ENCODE measurements at places on chromosomes 16 and 17.

DNA sequence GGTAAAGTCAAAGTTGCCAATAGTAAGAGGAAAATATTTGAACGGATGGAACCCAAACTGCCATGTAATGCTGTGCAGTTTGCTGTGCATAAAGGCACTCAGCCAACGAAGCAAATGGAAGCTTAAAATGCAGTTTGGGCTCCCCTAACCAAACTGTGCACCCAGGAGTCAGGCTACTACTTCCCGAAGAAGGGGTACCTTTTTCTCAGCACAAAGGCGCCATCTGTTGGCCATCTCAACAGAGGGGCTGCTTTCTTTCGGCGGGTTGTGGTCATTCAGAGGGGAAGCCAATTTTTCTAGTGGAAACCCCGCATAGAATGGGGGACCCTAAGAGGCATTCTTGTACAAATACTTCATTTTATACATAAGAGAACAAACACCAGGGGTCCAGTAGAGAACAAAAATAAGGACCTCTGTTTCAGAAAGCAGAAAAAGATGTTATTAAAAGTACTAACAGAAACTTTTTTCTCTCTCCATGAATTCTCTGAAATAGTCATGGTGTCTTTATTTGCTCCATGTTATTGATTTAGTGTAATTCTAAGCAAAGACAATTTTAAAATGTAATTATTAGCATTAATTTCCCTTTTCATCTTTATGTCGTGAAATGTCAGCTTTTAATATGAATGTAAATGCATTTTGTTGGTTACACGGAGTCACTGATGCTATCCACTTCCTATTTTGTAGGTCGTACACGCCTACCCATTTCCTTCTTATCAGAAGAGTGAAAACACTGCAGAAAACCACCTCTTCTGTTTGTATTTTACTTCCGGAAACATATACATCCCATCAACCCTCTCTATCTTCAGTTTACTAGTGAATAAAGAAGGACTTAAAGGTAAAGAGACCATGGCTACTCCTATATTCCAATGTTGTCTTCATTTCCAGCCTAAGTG lies 453.3 kb downstream of the KCNJ2 start:
- no peak for DNase-seq

- DNase-seq, result no peak
Observed at GRCh38 chr17:55284001-55284884, 19.5 kb downstream of the HLF start.

GRCh38 chr16:10080051-10080772 lies 102.0 kb downstream of the GRIN2A start:
- peak; percentile 96 for DNase-seq

GRCh38 chr17:38609280-38610031 lies 3.7 kb upstream of the SRCIN1 start:
- no peak for DNase-seq

DNA sequence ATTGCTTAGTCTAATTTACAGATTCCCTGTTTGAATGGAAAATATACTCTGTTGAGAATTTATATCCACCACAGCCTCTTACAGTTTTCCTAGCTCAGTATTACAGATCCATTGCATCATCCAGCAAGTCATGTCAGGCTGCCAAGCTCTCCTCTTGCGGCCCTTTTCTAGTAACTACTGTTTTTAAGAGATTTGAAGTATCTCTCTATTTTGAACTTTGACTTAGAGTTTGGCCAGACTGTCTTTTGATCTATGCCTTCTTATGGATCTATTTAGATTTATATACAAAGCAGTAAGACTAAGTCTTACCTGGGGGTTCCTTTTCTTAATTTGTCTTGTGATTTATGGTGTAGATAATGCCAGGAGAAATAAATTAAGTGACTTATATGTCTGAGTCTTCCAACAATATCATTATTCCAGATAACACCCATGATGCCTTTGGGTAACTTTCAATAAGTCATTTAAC lies 53.1 kb upstream of the ABCC11 start:
- no peak for DNase-seq

DNA sequence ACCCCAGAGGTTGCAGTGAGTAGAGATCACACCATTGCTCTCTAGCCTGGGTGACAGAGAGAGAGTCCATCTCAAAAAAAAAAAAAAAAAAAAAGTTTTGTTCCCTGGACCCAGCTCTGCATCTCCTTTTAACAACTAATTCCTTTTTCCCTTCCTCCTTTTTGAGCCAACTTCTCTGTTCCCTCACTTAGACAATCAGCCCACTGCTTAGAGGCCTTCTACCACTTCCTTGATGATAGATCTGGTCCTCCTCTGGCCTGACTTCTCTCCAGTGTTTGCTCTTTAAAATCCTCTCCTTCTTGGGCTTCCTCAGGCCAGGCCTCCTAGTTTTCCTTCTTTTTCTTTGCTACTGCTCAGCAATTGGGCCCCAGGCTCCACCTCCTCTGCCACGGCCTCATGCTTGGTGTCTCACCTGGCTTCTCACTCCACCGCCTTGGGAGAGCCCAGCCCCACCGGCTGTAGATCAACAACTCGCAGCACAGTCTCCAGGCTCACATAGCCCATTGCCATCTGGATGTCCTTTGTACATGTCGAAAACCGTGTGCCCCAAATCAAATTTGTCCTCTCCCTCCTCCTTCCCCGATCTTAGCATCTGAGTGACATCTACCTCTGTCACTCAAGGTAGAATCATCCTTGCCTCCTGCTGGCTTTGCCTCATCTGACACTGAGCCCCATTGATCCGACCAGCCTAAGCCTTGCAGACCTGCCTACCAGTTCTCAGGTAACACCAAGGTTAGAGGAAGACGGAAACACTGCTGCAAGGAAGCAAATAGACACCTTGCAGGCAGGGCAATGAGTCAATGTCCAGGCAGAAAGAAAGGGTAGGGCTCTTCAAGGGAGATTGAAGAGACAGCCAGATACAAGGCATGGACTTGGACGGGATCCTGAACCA lies 17.4 kb downstream of the ARHGAP27 start:
- no peak for DNase-seq

DNA sequence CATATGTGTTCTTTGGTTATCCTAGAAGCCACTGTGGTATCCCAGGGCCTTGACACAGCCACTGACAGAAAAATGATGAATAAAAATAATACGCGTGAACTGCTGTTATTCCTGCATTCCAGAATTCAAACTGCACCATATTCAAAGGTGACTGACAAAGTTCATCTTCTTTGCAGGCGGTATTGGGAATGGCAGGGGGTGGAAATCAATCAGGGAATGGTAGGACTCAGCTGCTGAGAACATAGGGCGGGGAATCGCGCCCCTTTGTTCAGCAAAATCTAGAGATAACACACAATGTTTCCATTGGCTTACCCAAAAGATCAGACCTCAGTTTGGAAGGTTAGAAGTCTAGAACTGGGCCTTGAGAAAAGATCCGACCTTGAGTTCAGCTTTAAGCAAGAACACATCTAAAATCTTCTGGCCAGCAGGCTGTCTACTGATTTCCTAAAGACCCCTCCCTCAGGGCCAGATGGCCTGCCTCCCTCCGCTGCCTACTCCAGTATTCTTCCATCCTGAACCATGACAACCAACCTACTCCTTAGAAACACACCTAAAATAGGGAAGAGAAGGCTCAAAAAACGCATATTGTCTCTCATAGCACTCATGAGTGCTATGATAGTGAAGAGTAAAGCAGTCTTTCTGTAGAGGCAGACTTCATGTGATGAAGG lies 34.1 kb downstream of the CDK5R1 start:
- DNase-seq, result no peak

GRCh38 chr16:30569281-30569680 lies 2.2 kb downstream of the ZNF688 start:
- no peak for DNase-seq
